ENCODE measurements at places on chromosomes 16 and 17. TPM values are rescaled to one million over a fixed set of nuclear protein-coding genes. Genes with fewer than 3 reads are reported as not detected.

CSH2 gene
- total RNA-seq, result not detected

TEKT1 gene
- total RNA-seq, result 0.03 TPM

SLC16A11 gene
- not detected for total RNA-seq

HOXB9 gene
- total RNA-seq, result 0.11 TPM

LITAF gene
- total RNA-seq, result 83.4 TPM

TOM1L1 gene
- 49.3 TPM for total RNA-seq

HBA1 gene
- total RNA-seq, result not detected

DNA sequence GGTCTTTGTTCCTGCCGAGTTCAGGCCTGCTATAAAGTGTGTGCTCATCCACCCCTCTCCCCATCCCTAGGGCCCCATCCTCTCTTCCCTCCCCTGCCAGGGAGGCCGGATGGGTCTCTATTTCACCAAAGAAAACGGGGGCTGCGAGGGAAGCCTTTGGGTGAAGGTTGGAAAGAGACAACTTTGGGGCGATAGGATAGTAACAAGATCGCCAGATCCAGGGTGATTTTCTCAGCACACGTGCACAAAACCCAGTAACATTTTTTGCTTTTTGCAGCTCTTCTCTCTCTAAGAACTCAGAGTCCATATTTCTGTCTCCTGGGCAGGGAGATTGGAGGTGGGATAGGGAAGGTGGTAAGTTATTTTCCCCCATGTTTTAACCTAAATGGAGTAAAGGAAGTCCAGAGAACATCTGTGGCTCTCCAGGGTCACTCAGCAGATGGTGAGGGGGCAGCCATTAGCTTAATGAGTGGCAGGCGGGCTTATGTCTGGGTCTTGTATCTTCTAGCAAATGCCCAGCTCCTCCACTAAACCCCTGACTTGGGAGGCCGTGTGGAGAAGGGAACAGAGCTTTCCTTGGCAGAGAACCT, 6.9 kb downstream of the CCR7 start:
- DNase-seq, result no peak

- no peak for DNase-seq
Observed at GRCh38 chr17:42072323-42073187, 22.2 kb upstream of the C17orf113 start.

DNA sequence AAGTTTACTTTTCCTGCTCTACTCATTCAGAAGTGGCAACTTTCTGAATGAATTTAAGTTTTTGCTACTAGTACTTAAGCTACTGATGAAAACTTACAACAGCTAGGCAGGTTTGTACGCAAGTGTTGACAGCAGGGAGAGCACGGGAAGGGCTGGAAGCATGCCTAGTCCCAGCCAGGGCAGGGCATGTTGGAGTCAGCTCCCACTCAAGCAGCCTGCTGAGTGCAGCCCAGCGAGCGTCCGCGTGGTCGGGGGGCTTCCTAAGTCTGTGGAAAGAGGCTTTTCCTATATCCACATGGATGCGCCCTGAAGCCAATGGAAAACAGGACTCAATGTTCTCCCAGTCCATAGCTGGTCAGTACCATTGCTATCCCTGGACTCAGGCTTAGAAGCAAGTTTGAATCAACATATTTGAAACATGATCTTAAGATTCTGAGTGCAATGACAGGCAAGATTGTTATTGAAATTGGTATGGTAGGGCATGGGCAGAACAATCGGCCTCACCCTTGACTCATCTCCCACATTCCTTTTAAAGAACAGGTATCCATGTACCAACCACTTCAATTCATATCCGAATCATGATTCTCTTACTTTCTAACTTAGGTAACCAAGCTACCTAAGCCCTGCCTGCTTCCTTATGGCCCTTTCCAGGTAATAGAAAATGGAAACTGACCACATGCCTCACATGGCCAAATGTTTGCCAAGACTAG, 22.5 kb downstream of the CYB5D2 start:
- DNase-seq, result no peak

DNA sequence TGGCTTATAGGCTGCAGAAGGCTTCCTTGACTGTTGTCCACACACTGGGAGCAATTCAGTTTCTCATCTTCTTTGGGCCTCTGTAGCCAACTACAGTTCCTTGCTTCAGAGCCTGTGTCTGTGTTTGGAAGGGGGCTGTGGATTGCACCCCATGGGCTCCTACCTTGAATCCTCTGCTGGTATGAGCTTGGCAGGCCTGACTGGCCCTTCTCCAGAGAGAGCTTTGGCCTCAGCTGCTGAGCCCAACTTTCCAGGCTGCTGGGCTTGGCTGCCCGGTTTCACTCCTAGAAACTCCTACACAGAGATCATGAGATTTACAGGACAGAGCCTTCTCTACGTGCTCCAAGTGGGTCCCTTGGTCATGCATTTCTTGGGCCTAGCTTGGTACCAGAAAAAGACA, 354.4 kb downstream of the SNX29 start:
- DNase-seq, result no peak

GRCh38 chr16:22400900-22401299, 26.5 kb upstream of the CDR2 start:
- no peak for DNase-seq

- DNase-seq, result no peak
Observed at GRCh38 chr17:78347453-78347852, 12.4 kb downstream of the SOCS3 start.

DNA sequence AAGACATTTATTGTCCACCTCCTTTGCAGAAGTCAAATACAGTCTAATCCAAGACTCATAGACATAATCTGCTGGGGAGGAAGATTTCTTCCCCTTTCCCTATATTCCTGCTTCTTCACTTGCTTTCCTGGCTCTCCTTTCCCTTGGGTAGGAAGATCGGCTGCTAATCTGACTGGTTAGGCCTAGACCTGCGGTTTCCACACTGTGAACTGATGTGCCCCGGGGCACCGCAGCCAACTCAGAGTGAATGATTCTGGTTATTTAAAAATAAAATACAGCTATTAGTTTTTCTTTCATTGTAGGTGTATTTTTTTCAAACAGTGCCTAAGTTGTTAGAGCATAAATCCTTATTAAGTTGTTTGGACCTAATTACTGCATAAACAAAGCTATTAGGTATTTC, 78.9 kb downstream of the DNAH3 start:
- DNase-seq, result no peak

- no peak for DNase-seq
Observed at GRCh38 chr17:65023791-65024190, 32.7 kb downstream of the GNA13 start.

DNA sequence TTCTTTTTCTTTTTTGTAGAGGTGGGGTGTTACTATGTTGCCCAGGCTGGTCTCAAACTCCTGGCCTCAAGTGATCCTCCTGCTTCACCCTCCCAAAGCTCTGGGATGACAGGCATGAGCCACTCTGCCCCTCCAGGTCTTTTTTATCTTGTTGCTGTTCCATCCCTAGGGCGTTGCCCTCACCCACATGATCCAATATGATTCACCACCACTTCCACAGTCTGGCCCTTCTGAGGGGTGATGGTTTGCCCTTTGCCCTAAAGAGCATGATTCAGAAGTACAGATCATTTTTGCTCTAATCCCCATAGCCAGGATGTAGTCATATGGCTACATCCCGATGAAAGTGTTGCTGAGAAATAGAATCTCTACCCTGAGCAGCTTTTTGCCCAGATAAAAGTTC, 18.8 kb downstream of the STX4 start:
- peak; percentile 69 for DNase-seq

GRCh38 chr16:49921791-49922456, 66.0 kb upstream of the ZNF423 start:
- peak; percentile 66 for DNase-seq

GRCh38 chr16:83117810-83118209, 491.0 kb downstream of the CDH13 start:
- no peak for DNase-seq

- no peak for DNase-seq
Observed at GRCh38 chr17:43840814-43841213, 6.2 kb upstream of the CD300LG start.

- peak; percentile 43 for DNase-seq
Observed at GRCh38 chr17:79623786-79624717, 13.2 kb upstream of the RBFOX3 start.

DNA sequence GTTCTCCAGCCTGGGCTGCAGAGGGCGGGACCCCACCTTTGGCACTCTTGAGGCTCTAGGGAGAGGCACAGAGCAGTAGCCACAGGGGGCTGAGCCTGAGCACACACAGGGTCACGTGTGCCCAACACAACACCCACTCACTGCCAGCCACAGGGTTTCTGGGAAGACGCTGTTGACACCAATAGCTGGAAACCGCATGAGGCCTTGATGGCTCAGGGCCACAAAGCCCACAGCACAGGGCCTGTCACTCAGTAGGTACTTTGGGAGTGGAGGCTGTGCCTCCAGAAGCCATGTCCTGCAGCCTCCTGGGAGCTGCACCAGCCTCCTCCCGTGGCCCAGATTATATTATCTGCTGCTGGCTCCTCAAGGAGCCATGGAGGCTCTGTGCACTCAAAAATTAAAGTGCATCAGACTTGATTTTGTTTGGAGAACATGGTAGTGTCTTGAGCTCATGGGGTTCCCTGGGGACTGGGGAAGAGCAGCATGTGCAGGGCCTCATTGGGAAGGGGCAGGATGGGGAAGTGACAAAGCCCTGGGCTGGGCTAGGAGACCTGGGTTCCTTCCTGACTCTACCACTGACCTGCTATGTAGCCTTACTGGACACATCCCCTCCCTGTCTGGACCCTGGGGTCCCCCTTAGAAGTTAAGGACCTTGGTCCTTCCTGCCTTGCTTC, 12.5 kb upstream of the SREBF1 start:
- no peak for DNase-seq

Data from SJSA1 (cell line).